ENCODE measurements at places on chromosomes 6 and 20. TPM values are rescaled to one million over a fixed set of nuclear protein-coding genes. Genes with fewer than 3 reads are reported as not detected.

RFX6 gene
- 0.66 TPM for total RNA-seq

TSPO2 gene
- not detected for total RNA-seq

TNFRSF6B gene
- total RNA-seq = 13.8 TPM

VSTM2L gene
- total RNA-seq = 5.3 TPM

RBPJL gene
- 837 TPM for total RNA-seq

TRIM15 gene
- 0.52 TPM for total RNA-seq

FUCA2 gene
- total RNA-seq = 83.1 TPM

RUNX2 gene
- total RNA-seq = 0.33 TPM

KCNQ2 gene
- total RNA-seq = 3.0 TPM

SRMS gene
- not detected for total RNA-seq

EEF1A2 gene
- 21.0 TPM for total RNA-seq

MDFI gene
- total RNA-seq = 4.9 TPM

LY6G6C gene
- total RNA-seq = not detected

DAAM2 gene
- 12.2 TPM for total RNA-seq

PRSS16 gene
- 43.8 TPM for total RNA-seq

TOMM6 gene
- total RNA-seq = 127 TPM

OR2B6 gene
- not detected for total RNA-seq

DOK5 gene
- not detected for total RNA-seq

TREML2 gene
- not detected for total RNA-seq

MAN1A1 gene
- 109 TPM for total RNA-seq

ENPP5 gene
- total RNA-seq = 8.8 TPM

TCFL5 gene
- 7.5 TPM for total RNA-seq

ZNF165 gene
- total RNA-seq = 4.3 TPM

PDE10A gene
- total RNA-seq = 16.8 TPM

Data from body of pancreas (tissue), 4 donors.